NCI-H2029 treated with DMSO at 0.1 percent for 48 hours (cell line): ENCODE measurements at places on chromosomes 5 and 9.

GRCh38 chr9:116891424-116891823, 204.3 kb downstream of the TRIM32 start:
- DNase-seq, result no peak

GRCh38 chr9:7910426-7911020, 110.9 kb upstream of the DMAC1 start:
- DNase-seq, result no peak

DNA sequence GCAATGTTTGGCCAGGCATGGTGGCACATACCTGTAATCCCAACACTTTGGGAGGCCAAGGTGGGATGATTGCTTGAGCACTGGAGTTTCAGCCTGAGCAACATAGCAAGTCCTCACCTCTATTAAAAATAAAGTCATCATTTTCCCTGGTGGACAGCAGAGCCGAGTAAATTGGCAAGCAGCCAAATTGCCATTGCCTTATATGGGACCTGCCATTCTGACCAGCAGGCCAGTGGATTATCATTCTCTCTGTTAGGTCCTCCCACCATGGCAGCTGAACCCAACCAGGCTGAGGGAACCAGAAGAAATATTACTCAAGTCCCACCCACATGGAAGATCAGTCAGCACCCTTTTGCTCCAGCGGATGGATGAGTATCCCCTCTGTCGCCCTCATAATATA, 1829.9 kb downstream of the EFNA5 start:
- no peak for DNase-seq

DNA sequence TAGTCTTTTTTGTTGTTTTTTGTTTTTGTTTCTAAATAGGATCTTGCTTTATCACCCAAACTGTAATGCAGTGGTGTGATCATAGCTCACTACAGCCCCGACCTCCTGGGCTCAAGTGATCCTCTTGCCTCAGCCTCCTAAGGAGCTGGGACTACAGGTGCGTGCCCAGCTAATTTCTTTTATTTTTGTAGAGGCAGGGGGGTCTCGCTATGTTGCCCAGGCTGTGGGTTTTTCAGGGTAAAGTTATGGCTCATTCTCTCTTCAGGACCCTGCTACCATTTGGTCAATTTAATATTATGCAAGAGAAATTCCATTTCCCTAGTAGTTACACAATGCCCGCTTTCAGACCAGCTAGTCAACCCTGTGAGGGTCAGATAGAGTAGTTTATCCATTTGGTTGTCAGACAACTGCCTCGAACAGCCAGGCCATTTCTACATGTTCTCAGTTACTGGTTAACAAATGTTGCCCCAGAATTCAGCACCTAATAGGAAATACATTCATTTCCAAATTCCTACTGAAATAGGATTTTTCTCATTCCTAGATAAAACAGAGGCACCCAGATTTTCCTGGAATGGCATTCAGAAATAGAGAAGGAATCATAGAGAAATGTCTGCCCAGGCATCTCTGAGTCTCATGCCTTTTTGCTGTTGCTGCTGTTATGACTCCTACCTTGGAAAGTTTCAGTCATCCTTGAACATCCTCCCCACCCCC, 6.4 kb upstream of the GLIS3 start:
- DNase-seq, result no peak

GRCh38 chr5:164202338-164202737, 696.9 kb downstream of the MAT2B start:
- no peak for DNase-seq

DNA sequence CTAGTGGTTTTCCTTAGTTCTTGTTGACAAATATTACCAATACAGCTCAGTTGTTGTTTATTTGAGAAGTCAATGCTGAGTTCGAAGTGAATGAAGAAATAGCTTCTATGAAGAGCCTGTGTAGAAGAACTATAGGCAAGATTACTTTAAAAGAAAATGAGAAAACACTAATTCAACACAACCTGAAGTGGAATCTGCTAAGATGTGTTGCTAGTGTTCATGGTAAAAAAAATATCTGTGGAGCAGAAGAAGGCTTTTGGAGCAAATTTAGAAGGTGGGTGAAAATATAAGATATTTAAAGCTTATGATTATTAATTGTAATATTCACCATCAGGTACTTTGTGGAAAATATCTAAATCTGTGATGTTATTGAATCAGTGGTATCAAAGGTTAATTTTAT, 2.5 kb upstream of the DOCK2 start:
- DNase-seq, result no peak

DNA sequence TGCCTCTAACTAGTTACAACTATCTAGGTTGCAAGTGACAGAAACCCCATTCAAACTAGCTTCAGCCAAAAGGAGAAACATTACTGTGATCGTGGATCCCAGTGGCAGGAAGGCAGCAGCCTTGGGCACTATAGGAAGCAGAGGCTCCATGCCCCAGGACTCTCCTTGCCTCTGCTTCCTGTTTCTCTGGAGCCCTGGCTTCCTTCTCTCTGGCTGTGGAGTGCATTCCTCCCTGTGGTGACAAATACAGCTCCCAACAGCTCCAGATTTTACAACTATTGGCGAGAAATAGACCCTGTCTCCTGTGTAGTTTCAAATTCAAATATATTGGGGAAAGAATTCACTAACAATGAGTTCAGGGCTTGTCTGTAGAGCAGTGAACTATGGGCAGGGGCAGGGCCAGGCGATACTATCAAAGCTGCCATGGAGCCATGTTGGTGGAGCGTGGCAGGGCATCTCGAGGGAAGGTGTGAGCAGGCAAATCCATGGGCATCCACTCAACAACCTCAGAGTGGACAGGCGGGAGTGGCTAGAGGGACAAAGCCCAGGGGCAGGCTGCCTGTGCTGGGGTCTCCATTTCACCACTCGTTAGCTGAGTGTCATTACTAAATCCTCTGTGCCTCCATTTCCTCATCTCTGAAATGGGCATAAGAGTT, 189.5 kb downstream of the ERCC6L2 start:
- no peak for DNase-seq

- DNase-seq, result no peak
Measured at GRCh38 chr9:76680716-76681425, 83.4 kb upstream of the PCA3 start.

DNA sequence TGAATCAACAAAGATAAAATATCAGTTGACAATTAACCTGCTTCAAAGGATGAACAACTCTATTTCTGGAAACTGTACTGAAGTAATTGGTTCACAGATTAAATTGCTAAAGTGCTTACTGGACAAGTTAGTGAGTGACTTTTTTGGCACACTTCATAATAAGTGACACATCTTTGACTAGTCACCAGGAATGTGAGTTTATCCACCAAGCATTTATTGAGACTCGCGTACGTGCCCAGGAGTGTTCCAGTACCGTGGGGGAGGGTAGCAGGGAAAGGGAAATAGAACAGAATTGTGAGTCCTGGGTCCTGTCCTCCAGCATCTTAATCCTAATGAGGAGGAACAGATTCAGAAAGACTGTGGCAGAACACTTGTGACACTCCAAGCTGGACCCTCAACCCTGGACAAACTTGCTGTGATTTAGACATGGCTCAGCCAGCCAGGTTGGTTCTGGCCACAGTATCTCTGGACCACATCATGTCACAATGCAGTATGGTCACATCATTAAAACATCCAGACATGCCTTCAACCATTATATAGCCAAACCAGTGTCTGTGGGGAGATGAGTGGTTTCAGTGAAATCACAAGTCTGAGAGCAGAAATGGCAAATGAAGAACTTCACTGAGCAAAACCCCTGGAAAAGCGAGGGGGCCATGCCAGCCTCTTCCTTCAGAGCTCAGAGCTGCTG, 623.1 kb downstream of the BNC2 start:
- DNase-seq, result no peak

DNA sequence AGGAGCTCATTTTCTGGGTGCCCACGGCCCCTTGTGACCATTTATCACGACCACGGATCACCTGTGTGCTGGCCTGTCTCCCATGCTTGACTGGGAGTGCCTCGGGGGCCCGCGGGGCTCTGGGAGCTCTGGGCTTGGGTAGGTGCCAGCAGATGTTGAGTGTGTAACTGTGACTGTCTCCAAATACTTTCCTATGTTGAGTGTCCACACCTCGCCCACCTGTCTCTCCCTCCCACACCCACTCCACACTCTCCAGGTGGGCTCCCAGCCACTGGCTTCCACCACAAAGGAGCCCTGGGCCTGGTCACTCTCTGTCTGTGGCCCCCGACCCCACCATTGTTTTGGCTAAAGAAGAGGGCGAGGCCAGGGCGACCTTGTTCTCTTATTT, 196.4 kb downstream of the CDK5RAP2 start:
- no peak for DNase-seq

GRCh38 chr5:35804201-35804653, 52.5 kb upstream of the IL7R start:
- no peak for DNase-seq

- no peak for DNase-seq
Measured at GRCh38 chr9:13268469-13268868, 11.0 kb downstream of the MPDZ start.

DNA sequence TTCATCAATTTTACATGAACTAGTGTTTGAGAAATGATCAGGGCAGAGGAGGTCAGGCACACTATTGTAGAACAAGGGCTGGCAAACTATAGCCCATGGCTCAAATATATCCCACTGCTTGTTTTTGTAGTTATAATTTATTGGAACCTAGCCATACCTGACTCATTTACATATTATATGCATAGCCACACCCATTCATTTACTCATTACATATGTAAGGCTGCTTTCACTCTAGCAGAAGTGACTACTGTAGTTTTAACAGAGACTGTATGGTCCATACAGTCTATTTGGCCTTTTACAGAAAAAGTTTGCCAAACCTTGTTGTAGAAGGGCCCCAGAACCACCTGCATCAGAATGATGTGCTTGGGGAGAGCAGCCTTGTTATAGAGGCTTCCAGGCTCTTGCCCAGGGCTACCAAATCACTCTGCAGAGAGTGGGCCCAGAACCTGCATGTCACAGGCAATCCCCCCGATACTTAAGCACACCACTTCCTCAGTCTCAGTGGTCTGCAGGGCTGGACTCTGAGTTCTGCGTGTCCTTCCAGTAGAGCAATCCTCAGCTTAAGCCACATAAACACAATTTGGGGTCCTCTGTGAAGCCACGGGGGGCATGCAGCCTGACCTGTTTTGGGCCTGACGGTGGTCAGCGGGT, 6.7 kb downstream of the ANKS6 start:
- no peak for DNase-seq

DNA sequence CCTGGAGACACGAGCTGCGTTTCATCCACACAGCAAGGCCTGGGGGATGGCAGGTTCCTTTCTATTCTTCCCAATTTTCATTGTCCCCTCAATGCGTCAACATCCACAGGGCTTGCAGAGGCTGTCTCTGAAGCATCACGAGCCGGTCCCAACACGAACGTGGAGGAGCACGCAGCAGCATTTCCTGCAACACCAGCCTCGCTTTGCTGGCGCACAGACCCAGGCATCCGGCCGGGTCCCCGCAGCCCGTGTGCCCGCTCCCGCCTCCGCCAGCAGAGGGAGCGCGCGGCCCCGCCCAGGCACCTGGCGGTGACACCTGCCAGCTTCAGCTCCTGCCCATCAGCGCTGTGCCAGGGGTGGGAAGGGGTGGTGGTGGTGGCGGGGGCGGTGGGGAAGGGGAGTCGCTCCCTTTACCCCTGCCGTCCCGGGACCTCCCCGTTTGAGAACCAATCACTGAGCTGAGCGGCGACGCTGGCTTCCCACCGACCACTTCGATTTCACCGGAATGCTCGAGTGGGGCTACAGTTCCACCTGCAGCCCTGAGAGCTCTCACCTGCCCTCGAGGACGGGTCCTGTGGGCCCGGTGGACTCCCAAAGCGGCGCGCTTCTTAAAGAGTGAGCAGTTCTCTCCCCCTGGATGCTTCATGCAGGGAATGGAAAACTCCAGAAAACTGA, 464.5 kb downstream of the ICE1 start:
- no peak for DNase-seq

GRCh38 chr9:100586093-100586492, 8.2 kb downstream of the CAVIN4 start:
- no peak for DNase-seq

- no peak for DNase-seq
Measured at GRCh38 chr5:127434588-127434987, 82.9 kb upstream of the PRRC1 start.

- DNase-seq, result no peak
Measured at GRCh38 chr5:76663573-76663972, 40.4 kb upstream of the F2RL2 start.
